ENCODE measurements at places on chromosomes 2 and 18. TPM values are rescaled to one million over a fixed set of nuclear protein-coding genes. Genes with fewer than 3 reads are reported as not detected.

Gene SLC38A11
- total RNA-seq: 1.5 TPM

Gene UGT1A4
- 0.93 TPM for total RNA-seq

Gene TRMT61B
- total RNA-seq: 11.2 TPM

Gene SPC25
- total RNA-seq: 5.2 TPM

Gene LBH
- 8.7 TPM for total RNA-seq

Gene B3GNT7
- total RNA-seq: 244 TPM

Gene ANKRD30BL
- not detected for total RNA-seq

Gene KCNF1
- total RNA-seq: 0.22 TPM

Gene USP37
- 13.4 TPM for total RNA-seq

Gene DHX57
- total RNA-seq: 7.9 TPM

Gene LGALSL
- 26.4 TPM for total RNA-seq

Gene MATN3
- total RNA-seq: 0.12 TPM

GRCh38 chr2:134395779-134396178 lies 141.9 kb downstream of the MGAT5 start:
- DNase-seq: no peak

GRCh38 chr2:191983186-191983585 lies 136.3 kb upstream of the CAVIN2 start:
- DNase-seq: no peak

- no peak for DNase-seq
Observed at GRCh38 chr18:58552057-58552461, 76.8 kb downstream of the ALPK2 start.

GRCh38 chr2:211901226-211901846 lies 637.3 kb downstream of the ERBB4 start:
- no peak for DNase-seq

DNA sequence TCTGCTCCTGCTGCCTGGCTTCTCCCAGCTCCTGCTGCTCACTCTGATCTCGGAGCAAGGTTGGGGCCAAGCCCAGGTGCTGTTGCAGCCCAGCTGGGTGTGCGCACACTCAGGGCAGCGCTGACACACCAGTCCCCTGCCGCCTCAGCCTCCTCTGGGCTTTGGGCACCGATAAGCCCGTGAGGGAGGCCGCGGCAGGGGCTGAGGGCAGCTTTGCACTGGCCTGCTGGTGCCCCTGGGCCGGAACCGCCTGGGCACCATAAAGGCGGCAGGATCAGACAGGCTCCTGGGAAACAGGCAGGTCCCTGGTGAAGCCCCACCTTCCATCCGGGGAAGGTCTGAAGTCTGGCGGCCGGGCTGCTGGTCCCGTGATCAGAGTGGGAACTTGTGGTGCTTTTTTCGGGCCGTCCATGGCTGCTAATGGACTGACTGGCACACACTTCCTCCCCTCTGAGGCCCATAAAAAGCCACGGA lies 14.1 kb upstream of the EML6 start:
- DNase-seq: peak; percentile 75

DNA sequence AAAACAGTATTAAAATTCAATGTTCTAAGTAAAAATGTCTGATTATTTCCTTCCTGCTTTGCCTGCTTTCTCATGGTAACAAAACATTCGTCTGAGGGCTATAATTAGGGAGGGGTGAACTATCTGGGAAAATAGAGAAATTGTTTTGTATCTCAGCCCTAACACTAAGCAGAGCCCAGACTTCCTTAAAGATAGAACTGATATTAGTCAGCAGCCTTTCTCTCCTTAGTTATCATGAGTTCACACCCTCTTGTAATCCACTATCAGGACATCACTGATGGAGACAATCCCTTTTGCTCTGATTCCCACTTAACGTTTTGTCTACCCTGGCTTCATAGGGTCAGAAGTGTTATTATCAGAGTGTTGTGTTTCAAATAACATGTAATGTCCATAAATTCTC lies 701.1 kb upstream of the ZEB2 start:
- DNase-seq: no peak

- no peak for DNase-seq
Observed at GRCh38 chr2:69768235-69768634, 26.3 kb downstream of the ANXA4 start.

- no peak for DNase-seq
Observed at GRCh38 chr18:59744271-59744721, 47.1 kb upstream of the CCBE1 start.

- no peak for DNase-seq
Observed at GRCh38 chr2:148561389-148561788, 83.2 kb upstream of the EPC2 start.

GRCh38 chr2:169046440-169047151 lies 15.5 kb upstream of the ABCB11 start:
- DNase-seq: peak; percentile 86

GRCh38 chr2:116692988-116693387 lies 1121.5 kb upstream of the DDX18 start:
- DNase-seq: no peak

DNA sequence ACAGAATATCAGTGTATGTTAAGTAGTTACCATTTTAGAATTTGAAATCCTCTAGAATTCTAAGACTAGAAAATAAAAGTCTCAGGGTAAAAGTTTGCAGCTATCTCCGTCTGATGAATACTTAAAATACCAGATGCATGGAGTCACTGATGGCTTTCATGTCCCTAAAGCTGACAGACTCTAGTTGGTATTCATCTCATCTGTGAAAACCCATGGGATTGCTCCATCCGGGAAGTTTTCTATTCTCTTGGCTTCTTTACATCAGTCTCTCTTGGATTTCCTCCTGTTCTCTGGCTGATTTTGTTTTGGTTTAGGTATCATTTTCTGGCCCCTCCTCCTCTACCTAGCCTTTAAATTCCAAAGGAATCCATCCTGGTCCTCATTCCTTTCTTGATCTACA lies 465.6 kb upstream of the POU3F3 start:
- DNase-seq: no peak

GRCh38 chr2:96264656-96265348 lies 995 bp downstream of the TMEM127 start:
- DNase-seq: peak; percentile 32

DNA sequence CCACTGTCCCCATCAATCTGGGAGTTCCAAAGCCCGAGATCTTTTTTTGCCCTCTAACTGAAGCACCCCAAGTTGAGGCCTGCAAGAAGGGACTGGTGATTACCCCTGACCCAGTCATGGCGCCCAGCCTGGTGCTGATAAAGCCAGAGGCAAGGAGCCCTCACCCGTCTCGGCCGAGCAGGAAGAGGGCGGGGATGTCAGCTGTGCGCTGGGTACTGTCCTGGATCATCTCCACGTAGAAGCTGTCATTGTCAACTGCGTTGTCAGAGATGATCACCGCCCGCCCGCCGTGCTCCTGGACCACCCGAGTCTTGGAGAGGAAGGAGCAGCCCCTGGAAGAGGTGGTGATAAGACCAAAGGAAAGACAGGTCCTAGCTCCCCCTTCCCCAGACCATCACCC lies 4.4 kb downstream of the PRADC1 start:
- DNase-seq: no peak

- no peak for DNase-seq
Observed at GRCh38 chr2:75311521-75311920, 112.2 kb upstream of the TACR1 start.

GRCh38 chr2:187150670-187151069 lies 297.4 kb downstream of the CALCRL start:
- no peak for DNase-seq

DNA sequence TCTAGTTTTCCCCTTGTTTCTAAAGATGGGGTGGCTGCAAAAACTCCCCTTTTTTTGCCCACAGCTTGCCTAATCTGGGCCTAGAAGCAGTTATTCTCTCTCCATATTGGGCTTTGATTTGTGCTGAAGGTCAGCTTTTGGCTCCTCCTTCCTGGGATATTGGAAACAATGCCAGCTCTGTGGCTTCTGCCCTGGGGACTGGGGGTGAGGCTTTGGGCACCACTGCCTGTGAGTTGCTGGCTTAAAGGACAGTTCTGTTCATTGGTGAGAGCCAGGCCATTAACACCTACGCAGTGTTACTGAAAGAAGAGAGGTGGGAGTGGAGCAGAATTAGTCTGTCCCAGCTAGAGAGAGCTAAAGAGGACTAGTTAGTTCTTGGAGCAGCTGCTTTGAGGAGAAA lies 4.3 kb downstream of the UBXN2A start:
- no peak for DNase-seq

DNA sequence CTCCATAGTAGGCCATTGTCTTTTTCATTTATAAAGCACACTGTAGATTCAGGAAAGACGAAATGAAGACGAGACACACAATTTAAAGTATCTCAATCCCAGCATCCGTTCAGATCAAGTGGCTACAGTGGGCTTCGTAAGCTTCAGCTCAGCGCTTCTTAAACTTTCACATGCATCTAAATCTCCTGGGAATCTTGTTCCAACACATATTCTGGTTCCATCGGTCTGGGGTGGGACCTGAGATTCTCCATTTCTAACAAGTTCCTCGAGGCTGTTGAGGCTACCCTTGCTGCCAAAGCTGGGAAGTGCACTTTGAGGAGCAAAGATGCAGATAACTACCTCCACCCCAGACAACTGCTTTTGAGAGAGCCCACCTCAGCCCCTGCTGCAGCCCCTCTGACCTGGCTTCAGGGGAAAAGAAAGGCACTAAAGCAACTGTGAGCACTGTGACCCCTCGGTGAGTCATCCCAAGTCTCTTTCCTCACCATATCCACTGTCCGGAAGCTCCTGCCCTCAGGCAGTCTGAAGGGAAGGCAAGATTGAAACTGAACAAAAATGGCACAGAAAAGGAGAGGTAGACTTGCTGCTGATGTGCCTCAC lies 201.1 kb upstream of the FBXO11 start:
- no peak for DNase-seq

GRCh38 chr2:96801786-96802595 lies 14.1 kb upstream of the CNNM3 start:
- DNase-seq: no peak

DNA sequence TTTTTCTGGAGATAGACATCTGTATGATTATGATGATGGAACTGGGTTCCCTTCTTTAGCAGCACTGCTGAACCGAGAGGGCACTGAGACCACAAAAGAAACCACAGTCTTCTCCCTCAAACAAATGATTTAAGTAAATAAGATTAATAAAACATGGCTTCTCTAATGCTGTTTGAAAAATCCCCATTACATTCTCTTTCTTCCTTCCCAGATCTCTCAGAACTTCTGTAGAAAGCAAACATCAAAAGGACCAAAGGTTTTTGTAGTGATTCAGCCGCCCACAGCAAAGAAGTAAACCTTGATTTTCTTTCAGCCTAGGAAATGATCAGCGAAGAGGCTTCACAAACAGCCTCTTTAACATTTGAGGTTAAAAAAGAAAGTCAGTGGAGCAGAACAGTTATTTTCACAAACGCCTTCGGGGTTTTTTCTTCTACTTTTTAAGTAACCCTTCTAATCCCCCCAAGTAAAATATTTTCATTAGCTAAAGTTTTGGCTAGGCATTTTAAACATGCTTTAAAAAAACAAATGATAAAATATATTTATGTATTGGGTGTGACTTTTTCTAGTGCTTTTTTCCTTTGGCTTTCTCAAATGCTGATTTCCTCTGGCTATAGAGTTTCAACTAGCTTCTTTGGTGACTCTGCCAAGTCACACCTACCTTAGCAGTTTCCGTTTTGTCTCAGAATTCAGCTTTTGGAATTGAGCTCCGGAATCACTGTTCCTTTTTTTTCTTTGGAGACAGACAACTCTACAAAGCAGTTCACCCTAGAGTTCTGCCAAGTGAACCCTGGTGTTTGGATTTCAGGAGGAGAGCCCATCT lies 89.6 kb downstream of the UPP2 start:
- DNase-seq: no peak

- DNase-seq: no peak
Observed at GRCh38 chr2:200695601-200696000, 109.8 kb downstream of the AOX1 start.
